Midbrain (tissue), 1 donor: ENCODE measurements at places on chromosomes 12 and 14.

- DNase-seq, result no peak
Observed at GRCh38 chr14:27050208-27050607, 452.4 kb upstream of the NOVA1 start.

- DNase-seq, result no peak
Observed at GRCh38 chr12:89206390-89206789, 145.9 kb downstream of the DUSP6 start.

DNA sequence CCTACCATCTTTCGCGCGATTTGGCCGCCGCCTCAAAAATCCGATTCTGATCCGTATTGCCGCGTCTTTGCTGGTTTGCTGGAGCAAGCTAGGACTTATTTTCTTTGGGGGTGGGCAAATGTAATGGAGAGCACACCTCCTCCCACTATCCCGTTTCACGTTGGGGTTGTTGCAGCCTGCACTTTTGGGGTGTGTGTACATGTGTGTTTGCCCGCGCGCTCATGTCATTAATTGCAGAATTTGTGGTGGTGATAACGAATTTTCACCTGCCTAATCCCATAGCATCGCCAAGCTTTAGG is 657 bp downstream of the METAP2 start:
- no peak for DNase-seq

DNA sequence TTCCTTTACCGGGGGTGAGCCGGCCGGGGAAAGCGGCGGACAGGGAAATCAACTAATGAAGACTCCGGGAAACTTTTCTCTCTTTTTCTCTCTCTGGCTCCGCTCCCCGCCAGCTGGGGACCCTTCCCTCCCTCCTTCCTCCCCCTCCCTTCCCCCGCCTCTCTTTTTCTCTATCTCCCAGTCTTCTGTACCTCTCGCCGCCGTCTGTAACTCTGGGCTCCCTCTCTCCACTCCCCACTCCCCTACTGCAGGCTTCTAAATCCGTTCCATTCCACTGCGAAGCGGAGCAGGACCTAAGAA is 6.9 kb upstream of the HOXC11 start:
- DNase-seq, result no peak

DNA sequence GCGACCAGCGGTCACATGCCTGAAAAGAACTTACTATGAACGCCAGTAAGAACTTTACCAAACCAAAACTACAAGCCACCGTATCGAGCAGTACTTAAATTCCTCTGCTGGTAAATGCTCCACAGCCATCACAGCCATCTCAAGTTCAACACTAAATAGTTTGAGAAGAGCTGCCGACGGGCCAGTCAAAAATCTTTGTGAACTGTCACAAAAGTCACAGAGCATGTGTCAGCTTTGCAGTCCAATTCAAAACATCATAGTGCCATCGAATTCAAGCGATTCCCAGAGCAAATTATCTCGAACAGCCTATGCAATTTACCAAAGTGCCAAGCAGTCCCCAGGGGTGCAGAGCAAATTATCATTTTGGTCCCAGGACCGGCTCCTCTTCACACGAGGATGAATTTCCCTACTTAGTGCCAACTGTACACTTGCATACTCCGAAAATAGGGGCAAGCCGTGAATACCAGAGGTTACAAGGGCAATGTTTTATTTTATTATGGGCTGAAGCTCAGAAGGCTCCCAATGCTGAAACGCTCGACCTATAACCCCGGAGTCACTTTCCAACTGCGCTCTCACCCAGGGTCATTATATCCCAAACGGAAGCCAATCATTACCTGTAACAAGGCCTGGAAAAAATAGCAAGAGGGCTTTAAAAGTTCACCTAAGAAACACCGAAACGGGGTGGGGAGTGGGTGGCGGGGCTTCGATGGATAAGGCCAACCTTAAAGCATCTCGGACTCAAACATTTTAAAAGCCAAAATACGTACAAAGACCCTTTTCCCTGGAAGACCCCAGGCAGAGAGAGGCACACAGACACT is 1.1 kb downstream of the LRP6 start:
- peak; percentile 59 for DNase-seq

- no peak for DNase-seq
Observed at GRCh38 chr14:30596935-30597334, 25.2 kb upstream of the SCFD1 start.

GRCh38 chr12:50390316-50390741 is 6.1 kb downstream of the FAM186A start:
- DNase-seq, result no peak

DNA sequence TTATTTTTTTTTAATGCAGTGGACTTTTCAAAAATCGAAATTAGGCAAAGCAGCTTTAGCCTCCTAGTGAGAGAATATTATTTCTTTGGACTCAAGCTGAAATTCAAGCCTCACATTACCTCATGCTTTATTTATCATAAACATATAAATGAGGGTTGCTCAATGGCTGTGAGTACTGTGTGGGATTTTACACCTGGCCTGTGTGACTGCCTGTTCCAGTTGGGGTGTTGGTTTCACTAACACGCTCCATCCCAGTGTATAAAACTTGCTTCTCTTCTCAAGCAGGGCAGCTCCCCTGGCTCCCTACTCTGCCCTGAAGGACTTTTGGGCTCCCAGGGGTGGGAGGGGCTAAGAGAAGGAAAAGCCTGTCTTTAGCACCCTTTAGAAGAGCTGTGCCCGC is 15.0 kb downstream of the ANKLE2 start:
- DNase-seq, result no peak

- no peak for DNase-seq
Observed at GRCh38 chr12:89936631-89937030, 228.0 kb upstream of the ATP2B1 start.

DNA sequence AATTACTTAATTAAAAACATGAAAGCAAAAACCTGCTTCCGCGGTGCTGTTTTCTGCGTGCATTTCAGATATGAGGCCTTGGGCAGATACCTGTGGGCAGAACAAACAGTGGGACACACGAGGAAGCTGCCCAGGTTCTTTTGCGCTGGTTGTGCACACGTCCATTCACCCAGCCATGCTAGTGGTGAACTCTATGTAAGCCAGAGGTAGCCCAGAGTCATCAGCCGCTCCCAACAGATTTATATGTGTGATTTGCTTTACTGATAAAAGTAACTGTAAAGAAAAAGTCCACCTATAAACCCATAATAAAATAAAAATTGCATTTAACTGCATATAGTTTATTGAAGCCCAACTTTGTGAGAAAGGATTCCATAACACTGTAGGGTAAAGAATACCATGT is 47.1 kb upstream of the TMEM260 start:
- DNase-seq, result no peak

- DNase-seq, result no peak
Observed at GRCh38 chr12:55695349-55695748, 12.4 kb downstream of the ITGA7 start.

DNA sequence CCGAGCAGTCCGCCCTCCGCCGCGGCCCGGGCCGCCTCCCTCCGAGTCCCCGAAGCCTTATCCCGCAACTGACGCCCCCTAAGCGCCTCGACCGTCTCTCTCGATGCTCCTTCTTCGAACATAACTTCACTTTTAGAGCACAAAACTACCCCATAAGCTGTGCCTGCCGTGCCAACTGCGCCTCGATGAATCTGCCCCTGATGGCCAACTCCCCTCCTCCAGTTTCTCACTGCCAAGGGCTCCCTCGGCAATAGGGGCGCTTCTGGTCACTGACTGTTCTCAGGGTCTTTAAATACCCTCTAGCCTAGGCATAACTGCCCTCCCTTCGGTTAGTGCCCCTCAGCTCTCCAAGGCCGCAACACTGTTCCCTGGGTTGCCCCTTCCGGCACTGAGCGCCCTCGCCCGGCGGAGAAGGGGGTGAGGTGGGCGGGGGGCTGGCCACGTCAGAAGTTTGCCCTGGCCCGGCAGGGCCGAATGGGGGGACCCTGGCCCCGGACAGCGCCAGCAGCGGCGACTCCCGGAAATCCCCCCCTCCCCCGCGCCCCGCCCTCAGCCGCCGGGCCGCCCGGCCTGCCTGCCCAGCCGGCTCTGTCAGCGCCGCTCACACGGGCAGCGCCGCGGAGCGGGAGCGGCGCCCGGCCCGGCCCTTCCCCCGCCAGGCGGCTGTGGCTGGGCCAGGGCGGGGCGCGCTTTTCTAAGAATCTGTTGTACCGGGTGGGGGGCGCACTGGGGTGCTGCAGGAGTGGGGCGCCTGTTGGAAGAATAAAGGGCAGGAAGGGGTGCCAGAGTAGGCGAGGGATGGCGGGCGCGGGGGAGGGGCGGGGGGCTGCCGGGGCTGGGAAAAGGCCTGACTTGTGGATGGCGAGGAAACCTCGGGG is 10.6 kb downstream of the RARG start:
- peak; percentile 62 for DNase-seq

DNA sequence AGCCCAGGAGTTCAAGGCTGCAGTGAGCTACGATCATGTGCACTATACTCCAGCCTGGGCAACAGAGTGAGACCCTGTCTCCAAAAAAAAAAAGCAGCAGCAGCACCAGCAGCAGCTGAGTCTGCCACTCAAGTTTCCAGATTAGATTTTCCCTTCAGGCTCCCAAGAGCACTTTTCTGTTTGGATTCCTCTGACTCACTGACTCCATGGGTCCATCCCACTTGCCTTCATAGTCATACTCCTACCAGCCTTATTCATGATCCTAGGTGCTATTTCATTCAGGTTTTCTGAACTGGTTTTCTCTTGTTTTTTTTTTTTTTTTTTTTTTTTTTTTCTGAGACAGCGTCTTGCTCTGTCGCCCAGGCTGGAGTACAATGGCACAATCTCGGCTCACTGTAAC is 6.8 kb upstream of the TWF1 start:
- no peak for DNase-seq

DNA sequence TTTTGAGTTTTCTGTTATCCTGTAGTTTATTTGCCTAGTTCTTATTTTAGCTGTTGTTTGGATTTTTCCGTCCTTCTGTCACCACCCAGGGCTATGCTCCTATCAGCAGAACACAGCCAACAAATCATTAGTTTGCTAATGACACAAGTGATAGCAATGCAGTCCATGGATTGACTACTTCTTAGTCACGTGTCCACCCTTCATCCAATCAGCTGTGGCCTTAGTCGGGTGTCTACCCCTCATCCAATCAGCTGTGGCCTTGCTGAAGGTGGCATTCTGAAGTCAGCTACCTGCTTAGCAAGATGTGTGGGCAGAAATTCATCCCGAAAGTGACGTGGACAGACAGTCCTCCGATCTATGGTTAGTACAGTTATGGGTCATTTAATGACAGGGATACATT is 182.3 kb downstream of the GALC start:
- no peak for DNase-seq

DNA sequence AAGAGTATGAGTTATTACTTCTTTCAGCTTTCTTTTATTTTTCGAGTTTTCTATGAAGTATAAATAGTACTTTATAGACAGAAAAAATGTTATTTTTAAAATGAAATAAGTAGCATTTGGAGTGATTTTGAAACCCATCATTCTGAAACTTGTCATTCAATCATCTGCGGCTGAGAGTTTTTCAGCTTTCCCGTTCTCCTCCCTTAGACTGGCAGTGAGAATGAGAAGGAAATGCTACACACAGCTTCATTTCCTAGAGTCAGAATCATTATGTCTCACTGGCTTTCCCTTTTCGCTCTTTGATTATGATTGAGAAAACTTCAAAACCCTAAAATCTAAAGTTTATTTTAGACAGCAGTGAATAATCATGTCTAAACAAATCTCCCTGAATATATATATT is 33.7 kb upstream of the GNPNAT1 start:
- DNase-seq, result no peak

GRCh38 chr12:67147447-67147846 is 121.7 kb upstream of the CAND1 start:
- DNase-seq, result no peak

- no peak for DNase-seq
Observed at GRCh38 chr12:119384340-119384739, 49.8 kb downstream of the CCDC60 start.

DNA sequence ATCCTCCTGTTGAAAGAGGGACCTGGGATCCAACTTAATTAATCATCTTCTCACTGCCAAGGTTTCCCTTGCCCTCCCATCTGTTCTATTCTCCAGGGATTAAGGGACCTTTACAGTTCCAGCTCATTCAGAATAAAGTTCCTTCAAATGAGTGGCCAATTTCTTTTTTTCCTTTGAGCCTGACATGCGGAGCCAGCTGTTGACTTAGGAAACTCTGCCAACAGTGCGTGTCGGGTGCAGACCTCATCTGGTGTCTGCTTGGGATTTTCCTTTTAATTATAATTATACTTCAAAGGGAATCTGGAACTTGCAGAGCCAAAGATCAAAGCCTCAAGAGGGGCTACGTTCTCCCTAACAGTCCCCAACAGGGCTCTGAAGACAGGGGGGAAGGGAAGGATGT is 64.8 kb downstream of the CCDC60 start:
- DNase-seq, result no peak

GRCh38 chr12:95004610-95005009 is 1.1 kb upstream of the NDUFA12 start:
- DNase-seq, result no peak

GRCh38 chr14:67622675-67623074 is 3.0 kb downstream of the ARG2 start:
- no peak for DNase-seq

GRCh38 chr12:2054091-2055018 is 1.6 kb downstream of the CACNA1C start:
- DNase-seq, result no peak

- DNase-seq, result no peak
Observed at GRCh38 chr12:45669093-45669492, 60.4 kb upstream of the ARID2 start.

GRCh38 chr14:103576371-103577024 is 13.7 kb downstream of the COA8 start:
- peak; percentile 67 for DNase-seq

DNA sequence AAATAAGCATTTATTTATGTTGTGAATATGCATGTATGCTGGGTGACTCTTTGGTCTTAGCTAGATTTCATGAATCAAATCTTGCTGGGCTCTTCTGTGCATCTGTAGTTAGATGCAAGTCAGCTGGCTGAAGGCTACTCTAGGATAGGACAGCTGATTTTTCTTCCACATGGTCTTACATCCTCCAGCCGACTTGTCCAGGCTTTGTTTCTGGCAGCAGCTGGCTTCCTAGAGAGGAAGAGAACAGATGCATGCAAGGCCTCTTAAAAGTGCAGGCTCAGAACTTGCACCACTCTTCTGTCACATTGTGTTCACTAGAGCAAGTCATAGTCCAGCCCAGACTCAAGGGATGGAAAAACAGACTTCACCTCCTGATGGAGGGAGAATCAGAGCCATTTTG is 435.4 kb upstream of the STXBP6 start:
- no peak for DNase-seq

DNA sequence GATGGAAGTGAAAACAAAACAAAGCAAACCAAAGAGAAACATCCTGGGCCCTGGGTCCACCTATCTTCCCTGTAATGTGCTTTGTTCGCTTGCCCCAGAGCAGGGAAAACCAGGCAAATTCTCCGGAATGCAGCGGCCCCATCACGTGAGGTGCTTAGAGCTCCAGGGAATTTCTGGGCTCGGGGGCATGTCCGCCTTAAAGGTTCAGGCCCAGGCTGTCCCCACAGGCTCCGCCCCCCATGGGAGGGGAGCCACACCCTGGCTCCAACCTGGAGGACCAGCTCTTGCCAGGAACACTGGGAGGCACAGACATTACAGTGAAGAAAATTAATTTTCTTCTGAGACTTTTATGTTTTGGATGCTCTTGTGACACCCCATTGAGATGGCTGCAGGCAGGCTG is 69.9 kb downstream of the RBM19 start:
- no peak for DNase-seq
